ENCODE measurements at places on chromosomes 16 and 17. TPM values are rescaled to one million over a fixed set of nuclear protein-coding genes. Genes with fewer than 3 reads are reported as not detected.

- DNase-seq: no peak
- H3K4me1 ChIP-seq: no peaks in the 10 kb centered on the region
- H3K36me3 ChIP-seq: no peaks in the 10 kb centered on the region
- no peaks in the 10 kb centered on the region for H3K27me3 ChIP-seq
- H3K4me3 ChIP-seq: no peak overlapping the region
These were observed 34.0 kb upstream of the KCNJ16 start for GRCh38 chr17:70041061-70041460.

DNA sequence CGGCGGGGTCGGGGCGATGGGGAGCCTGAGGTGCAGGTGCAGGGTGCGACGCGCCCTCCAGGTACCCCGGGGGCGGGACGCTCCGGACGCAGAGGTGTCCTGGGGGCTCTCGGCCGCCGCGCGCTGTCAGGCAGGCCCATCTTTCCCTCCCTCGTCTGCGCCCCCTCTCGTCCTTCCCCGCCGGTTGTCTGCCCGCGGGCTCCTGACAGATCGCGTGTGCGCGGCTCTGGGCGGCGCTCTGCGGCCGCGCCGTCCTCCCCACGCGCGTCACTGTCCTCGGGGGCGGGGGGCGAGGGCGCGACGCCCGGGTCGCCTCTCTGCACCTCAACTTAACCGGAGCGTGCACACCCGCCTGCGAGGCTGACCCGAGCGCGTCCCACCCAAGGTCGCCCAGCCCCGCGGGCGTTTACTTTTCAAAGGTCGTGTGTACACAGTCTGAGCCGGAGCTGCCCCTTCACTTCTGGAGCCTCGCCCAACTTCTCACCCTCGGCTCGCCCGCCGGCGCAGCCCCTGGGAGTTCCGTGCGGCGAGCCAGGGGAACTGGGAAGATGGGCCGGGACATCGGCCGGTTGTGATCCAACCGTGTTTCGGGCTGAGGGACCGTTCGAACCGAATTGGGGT lies 512 bp downstream of the AKAP1 start:
- peak overlapping the region; percentile 94 for H3K27ac ChIP-seq
- peak overlapping the region; percentile 39 for H3K4me3 ChIP-seq
- no peaks in the 10 kb centered on the region for H3K36me3 ChIP-seq
- peak; percentile 59 for DNase-seq
- H3K27me3 ChIP-seq: no peaks in the 10 kb centered on the region

GRCh38 chr17:51461578-51462004 lies 201.2 kb downstream of the UTP18 start:
- peaks cover 17% of the 10 kb centered on the region for H3K27me3 ChIP-seq
- H3K4me1 ChIP-seq: no peaks in the 10 kb centered on the region
- no peaks in the 10 kb centered on the region for H3K36me3 ChIP-seq
- H3K4me3 ChIP-seq: no peak overlapping the region

- no peak overlapping the region for H3K4me3 ChIP-seq
- DNase-seq: no peak
- H3K4me1 ChIP-seq: no peaks in the 10 kb centered on the region
These were observed 53.0 kb downstream of the ENGASE start for GRCh38 chr17:79127534-79128135.

DNA sequence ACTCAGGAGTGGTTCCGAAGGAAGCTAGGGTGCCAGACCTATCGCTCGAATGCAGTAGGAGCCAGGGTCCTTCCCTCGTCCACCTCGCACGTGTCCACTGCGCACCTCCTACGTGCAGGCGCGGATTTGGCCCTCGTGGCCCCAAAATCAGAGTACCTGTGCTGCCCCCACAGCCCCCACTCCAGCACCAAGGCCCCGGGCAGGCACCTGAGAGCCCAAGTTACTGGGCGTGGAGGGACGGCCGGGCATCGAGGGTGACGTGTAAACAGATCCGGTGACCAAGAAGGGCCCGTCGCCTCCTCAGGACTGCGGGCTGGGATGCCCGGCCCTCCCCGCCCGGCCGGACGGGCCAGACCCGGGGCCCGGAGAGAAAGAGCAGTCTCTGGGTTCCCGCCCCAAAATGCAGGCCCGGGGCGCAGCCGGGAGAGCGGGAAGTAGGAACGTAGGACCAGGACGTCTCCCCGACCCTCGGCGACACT lies 492 bp downstream of the SLC25A39 start:
- no peaks in the 10 kb centered on the region for H3K27me3 ChIP-seq
- peak overlapping the region; percentile 90 for H3K27ac ChIP-seq
- no peak for DNase-seq
- peaks cover 36% of the 10 kb centered on the region for H3K36me3 ChIP-seq
- H3K4me3 ChIP-seq: peak overlapping the region; percentile 99

DNA sequence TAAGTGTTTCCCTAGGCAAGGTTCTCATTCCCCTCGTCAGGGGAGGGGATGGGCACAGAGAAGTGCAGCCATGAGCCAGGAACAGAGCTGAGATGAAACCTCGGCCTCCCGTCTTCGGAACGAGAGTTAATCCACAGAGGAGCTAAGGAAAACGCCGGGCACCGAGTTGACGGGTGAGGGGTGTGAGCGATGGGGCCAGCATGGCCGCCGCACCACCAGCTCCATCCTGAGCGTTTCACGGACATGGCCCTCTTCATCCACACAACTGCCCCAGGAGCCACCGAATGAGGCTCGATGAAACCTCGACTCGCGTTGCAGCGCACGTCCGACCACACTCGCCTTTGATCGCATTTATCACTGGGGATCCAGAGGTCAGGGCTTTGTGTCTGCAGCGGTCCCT lies 21.5 kb downstream of the CA5A start:
- H3K4me1 ChIP-seq: peaks cover 19% of the 10 kb centered on the region
- no peaks in the 10 kb centered on the region for H3K27me3 ChIP-seq
- H3K36me3 ChIP-seq: no peaks in the 10 kb centered on the region
- no peak overlapping the region for H3K27ac ChIP-seq
- DNase-seq: no peak
- no peak overlapping the region for H3K4me3 ChIP-seq

DNA sequence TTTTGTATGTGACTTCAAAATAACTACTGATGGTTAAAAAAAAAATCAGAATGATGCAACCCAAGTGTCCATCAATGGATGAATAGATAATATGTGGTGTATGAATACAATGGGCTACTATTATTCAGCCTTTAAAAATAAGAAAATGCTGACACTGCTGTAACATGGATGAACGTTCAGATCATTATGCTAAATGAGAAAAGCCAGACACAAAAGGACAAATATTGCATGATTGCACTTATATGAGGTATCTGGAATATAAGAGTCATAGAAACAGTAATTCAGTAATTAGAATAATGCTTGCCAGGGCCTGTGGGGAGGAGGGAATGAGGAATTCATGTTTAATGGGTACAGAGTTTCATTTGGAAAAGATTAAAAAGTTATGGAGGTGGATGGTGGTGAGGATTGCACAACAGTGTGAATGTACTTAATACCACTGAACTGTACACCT lies 25.4 kb downstream of the TENT4B start:
- no peaks in the 10 kb centered on the region for H3K36me3 ChIP-seq
- H3K27me3 ChIP-seq: no peaks in the 10 kb centered on the region
- no peaks in the 10 kb centered on the region for H3K4me1 ChIP-seq

- H3K4me1 ChIP-seq: no peaks in the 10 kb centered on the region
- no peak overlapping the region for H3K27ac ChIP-seq
- H3K27me3 ChIP-seq: no peaks in the 10 kb centered on the region
- H3K36me3 ChIP-seq: no peaks in the 10 kb centered on the region
These were observed 350.1 kb upstream of the KIF2B start for GRCh38 chr17:53472586-53472985.

DNA sequence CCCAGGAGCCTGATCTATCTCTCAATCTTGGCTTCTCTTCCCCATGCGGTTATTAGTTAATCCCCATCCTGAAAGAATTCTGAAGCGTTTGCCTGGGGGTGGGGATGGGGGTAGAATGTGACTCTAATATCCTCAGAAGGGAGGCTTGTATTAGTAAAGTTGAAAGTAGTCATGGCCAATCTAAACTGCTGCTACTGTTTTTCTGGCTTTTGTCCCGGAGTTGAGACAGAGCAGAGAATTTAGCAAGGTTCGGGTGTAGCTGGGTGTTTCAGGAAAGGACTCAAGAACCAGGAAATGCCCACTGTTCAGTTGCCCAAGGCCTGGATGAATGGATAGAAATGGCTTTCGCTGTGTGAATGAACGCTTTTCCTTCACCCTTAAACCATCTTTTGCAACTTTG lies 17.6 kb upstream of the ITGAM start:
- no peak overlapping the region for H3K4me3 ChIP-seq
- peaks cover 8% of the 10 kb centered on the region for H3K27me3 ChIP-seq
- no peak overlapping the region for H3K27ac ChIP-seq
- H3K4me1 ChIP-seq: no peaks in the 10 kb centered on the region
- H3K36me3 ChIP-seq: no peaks in the 10 kb centered on the region

GRCh38 chr17:63946440-63947363 lies 14.6 kb upstream of the CD79B start:
- no peak overlapping the region for H3K4me3 ChIP-seq
- H3K36me3 ChIP-seq: no peaks in the 10 kb centered on the region
- DNase-seq: peak; percentile 54
- H3K27ac ChIP-seq: no peak overlapping the region
- peaks cover 9% of the 10 kb centered on the region for H3K4me1 ChIP-seq

DNA sequence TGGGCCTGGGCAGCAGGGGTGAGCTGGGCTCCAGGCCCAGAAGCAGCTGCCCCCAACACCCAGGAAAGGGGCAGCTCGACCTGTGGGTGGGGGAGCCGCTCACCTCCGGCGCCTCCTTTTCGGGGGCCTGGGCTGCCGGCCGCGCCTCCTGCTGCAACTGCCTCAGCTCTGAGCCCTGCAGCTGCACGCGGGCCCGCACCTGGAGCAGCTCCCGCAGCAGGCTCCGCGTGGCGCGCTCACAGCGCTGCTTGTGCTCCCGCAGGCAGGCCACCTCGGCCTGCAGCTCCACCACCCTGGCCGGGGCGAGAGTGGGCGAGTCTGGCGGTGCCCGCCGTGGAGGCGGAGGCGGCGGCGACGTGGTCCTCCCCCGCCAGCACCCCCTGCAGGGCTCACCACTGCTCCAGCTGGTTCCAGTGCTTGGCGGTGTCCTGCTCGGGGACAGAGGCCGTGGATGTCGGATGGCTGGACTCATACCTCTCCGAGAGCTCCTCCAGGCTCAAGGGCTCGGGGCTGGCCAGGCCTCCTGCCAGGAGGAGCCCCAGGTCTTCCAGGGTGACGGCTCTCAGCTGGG lies 868 bp downstream of the CCDC154 start:
- DNase-seq: no peak
- no peak overlapping the region for H3K27ac ChIP-seq
- no peaks in the 10 kb centered on the region for H3K4me1 ChIP-seq
- H3K36me3 ChIP-seq: peaks cover 14% of the 10 kb centered on the region
- H3K27me3 ChIP-seq: no peaks in the 10 kb centered on the region

DNA sequence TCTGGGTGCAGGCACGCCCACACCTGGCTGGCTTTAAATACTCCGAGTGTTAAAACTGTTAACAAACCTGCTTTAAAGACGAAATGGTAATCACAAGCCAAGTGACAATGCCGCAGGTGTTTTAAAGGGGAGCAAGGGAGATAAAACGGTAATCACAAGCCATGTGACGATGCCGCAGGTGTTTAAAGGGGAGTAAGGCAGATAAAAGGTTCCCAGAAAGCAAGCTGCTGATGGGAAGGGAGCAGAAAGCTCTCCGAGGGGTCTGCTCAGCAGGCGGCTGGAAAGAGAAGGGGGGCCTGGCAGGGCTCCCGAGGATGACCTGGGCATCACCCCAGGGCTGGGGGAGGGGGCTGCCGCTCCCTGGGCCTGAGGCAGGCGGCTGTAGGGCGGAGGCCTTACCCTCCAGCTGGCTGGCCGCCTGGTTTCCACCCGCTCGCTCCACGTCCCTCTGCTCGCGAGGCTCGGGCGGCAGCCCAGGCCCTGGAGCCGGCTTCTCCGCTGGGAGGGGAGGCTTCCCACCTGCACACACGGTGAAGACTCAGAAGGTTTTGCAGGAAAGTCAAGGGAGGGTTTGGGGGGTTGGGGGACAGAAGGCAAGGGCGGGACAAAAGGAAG lies 12.1 kb downstream of the NDUFAF8 start:
- peak; percentile 33 for DNase-seq
- no peaks in the 10 kb centered on the region for H3K36me3 ChIP-seq
- no peak overlapping the region for H3K4me3 ChIP-seq
- peaks cover 8% of the 10 kb centered on the region for H3K4me1 ChIP-seq

DNA sequence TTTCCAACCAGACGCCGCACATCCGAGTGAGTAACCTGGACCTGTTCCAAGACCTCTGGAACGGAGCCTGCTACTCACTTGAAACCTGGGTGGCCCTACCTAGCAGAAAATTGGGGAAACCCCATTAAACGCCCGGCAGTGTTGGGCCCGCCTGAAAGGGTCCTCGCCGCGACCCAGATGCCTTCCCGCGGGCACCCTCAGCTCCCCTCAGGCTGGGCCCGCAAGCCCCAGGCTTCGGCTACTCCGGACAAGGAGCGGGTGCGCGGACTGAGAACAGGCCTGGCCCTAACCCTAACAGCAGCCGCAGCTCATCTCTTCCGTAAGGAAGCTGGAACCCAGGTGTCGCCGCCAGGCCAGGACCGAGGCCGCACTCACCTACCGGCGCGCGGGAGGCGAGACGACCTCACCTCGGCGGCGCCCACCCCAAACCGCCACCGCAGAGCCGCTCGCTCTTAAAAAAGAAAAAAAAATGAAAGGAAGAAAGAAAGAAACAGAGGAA lies 344 bp downstream of the PSME3IP1 start:
- no peaks in the 10 kb centered on the region for H3K36me3 ChIP-seq
- H3K4me3 ChIP-seq: peak overlapping the region; percentile 99
- H3K4me1 ChIP-seq: peaks cover 17% of the 10 kb centered on the region
- peak; percentile 53 for DNase-seq

DNA sequence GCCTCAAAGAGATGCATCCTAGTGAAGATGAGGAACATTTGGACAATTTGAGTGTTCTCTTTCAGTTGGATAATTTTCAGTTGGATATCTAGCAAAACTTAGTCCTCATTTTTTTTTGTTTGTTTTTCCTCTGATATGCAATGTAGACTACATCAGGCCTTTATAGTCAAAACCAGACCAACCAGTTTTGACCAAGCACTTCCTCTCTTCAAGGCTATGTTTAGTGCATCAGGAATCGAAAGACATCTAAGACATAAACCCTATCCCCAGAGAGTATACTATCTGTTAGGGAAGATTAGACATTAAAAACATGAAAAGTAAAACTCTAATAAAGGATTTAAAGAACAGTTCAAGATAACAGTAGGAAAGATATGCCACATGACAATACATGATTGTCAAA lies 256.1 kb downstream of the IRX3 start:
- no peaks in the 10 kb centered on the region for H3K4me1 ChIP-seq
- DNase-seq: no peak
- H3K27me3 ChIP-seq: no peaks in the 10 kb centered on the region
- H3K4me3 ChIP-seq: no peak overlapping the region
- no peak overlapping the region for H3K27ac ChIP-seq

VPS9D1 gene
- total RNA-seq: 11.8 TPM

BICDL2 gene
- total RNA-seq: not detected

NOS2 gene
- 0.17 TPM for total RNA-seq

SMURF2 gene
- total RNA-seq: 12.8 TPM

SYT17 gene
- total RNA-seq: 0.90 TPM

GLG1 gene
- total RNA-seq: 136 TPM

ABCC12 gene
- not detected for total RNA-seq

PRR14 gene
- total RNA-seq: 15.7 TPM

PYDC1 gene
- not detected for total RNA-seq

ZSCAN10 gene
- not detected for total RNA-seq
